ENCODE measurements at places on chromosomes 12 and 14.

GRCh38 chr12:93819050-93819491 lies 141.9 kb downstream of the CRADD start:
- peak; percentile 68 for DNase-seq

DNA sequence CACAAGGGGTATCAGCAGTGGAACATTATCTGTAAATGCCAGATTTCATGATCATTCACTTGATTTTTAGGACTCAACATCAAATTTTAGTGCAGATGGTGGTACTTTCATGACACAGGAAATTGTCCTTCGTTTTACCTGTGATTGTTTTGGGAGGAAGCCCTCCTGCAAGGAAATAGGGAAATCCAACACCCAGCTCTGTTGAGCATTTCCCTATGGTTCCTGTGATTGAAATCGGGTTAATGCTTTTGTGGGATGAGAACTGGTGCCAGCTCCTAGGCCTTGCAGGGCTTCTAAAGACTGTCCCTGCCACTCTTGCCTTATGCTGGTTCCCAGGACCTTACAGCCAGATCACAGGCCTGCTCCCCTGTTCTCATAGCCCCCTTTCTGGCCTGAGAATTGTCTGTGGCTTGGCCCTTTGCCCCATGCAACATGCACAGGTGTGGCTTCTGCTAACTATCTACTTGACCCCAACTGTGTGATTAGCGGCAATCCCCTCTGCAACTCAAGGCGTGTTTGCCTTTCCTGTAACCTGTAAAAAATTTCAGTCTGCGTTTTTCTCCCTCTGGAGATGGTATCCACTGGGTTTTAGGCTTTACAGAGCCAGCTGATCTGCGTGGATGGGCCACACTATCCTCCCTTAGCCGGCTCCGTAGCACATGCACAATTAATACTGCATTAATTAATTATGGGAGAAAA lies 112.5 kb downstream of the ETV6 start:
- no peak for DNase-seq

GRCh38 chr14:68633131-68633991 lies 159.5 kb downstream of the ZFP36L1 start:
- no peak for DNase-seq

- no peak for DNase-seq
Observed at GRCh38 chr12:72522411-72522810, 250.2 kb downstream of the TRHDE start.

Measured in AG09319 (cell line).